ENCODE measurements at places on chromosomes 12 and 14. TPM values are rescaled to one million over a fixed set of nuclear protein-coding genes. Genes with fewer than 3 reads are reported as not detected.

DNA sequence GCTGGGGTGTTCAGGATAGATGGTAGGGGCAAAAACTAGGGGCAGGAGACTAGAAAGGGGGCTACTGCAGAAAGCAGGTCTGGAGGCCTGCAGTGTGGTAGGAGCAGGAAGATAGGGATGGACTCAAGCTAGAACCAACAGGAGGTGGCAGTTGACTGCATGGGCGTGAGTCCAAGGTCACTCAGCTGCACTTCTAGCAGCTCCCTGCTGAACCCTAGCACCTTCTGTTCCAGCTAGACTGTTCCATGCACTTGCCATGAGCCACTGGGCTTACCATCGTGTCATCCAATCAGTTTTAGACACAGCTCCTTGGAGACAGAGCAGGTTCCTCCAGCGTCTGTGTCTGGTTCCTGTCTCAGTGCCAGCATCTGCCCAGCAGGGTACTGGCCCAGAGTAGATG, 11.3 kb upstream of the KRT8 start:
- H3K4me1 ChIP-seq, result no peaks in the 10 kb centered on the region
- no peaks in the 10 kb centered on the region for H3K36me3 ChIP-seq
- H3K4me3 ChIP-seq, result no peak overlapping the region
- H3K27ac ChIP-seq, result no peak overlapping the region
- peaks cover 3% of the 10 kb centered on the region for H3K27me3 ChIP-seq
- DNase-seq, result peak; percentile 25

DNA sequence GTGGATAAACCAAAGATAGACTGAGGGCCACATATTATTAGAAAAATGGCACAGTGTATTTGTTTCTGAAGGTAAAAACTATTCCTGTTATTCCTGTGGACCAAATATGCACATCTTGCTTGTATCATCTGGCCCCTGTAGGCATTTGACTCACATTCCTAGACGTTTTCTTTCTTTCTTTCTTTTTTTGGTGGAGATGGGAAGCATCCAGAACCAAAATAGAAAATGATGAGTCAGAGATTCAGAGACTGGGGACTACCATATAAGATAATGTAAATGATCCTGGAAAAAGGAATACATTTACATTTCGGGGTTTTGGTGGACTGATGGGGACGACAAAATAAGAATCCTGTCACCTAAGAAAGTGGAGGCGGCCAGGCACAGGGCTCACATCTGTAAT, 24.2 kb downstream of the TRIM9 start:
- DNase-seq, result no peak
- no peaks in the 10 kb centered on the region for H3K4me1 ChIP-seq
- peaks cover 23% of the 10 kb centered on the region for H3K27me3 ChIP-seq
- H3K4me3 ChIP-seq, result no peak overlapping the region

- H3K4me1 ChIP-seq, result peaks cover 26% of the 10 kb centered on the region
- no peak overlapping the region for H3K4me3 ChIP-seq
- DNase-seq, result peak; percentile 96
- H3K27me3 ChIP-seq, result no peaks in the 10 kb centered on the region
- peak overlapping the region; percentile 24 for H3K27ac ChIP-seq
Observed at GRCh38 chr14:77988970-77989369, 181.2 kb upstream of the NRXN3 start.

- no peak for DNase-seq
- no peaks in the 10 kb centered on the region for H3K36me3 ChIP-seq
- H3K27me3 ChIP-seq, result no peaks in the 10 kb centered on the region
- H3K27ac ChIP-seq, result peak overlapping the region; percentile 94
- peak overlapping the region; percentile 12 for H3K4me3 ChIP-seq
Observed at GRCh38 chr14:52125885-52126284, 57.0 kb upstream of the NID2 start.

DNA sequence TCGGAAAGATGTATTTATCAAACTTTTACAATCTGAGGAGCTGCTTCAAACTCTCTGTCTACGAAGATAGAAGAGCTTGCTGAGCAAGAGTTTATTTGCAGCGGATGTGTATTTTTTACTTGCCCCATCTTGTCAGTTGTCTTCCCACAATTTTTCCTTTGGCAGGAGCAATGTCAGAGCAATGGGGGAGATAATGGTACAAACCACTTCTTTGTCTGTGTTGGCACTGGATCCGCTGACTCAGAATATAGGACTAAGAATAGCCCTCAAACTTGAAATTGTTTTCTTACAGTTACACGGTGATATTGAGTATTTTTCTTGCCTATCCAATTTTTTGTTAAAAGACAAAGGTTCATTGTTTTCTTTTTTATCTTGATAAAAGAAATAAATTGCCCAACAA, 27.6 kb downstream of the HELB start:
- DNase-seq, result peak; percentile 90
- H3K4me3 ChIP-seq, result no peak overlapping the region
- no peaks in the 10 kb centered on the region for H3K27me3 ChIP-seq

DNA sequence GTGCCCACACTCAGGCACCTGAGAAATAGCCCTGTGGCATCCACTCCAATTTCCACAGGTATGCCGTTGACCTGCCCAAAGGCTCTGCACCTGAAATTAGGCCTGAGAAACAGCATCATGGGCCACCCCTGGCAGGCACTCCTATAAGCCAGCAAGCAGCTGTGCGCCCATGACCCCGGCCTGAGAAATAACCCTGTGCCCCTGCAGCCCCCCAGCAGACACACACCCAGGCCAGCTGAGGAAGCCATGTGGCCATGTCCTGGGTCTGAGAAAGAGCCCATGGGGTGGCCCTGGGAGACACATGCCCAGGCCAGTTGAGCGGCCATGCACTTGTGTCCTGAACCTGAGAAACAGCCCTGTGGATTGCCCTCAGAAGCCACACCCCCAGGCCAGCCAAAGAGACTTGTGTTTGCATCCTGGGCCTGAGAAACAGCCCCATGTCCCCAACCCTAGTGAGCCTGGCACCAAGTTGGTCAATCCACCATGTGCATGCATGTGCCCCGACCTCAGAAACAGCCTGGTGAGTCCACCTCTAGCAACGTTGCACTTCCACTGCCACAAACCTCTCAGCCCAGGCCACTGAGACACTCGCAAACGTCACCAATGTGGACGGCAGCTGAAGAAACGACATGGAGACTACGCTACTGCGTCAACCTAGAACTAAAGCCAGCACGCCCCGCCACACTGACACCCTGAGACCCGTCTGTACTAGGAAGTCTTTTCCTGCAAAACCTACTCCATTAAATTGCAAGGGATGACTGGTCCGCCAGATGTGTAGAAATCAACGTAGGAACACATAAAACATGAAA, 411.9 kb downstream of the TMEM121 start:
- no peak overlapping the region for H3K4me3 ChIP-seq
- DNase-seq, result no peak
- H3K4me1 ChIP-seq, result no peaks in the 10 kb centered on the region
- H3K27me3 ChIP-seq, result no peaks in the 10 kb centered on the region

- no peak for DNase-seq
- H3K27me3 ChIP-seq, result no peaks in the 10 kb centered on the region
- H3K4me1 ChIP-seq, result peaks cover 22% of the 10 kb centered on the region
- H3K4me3 ChIP-seq, result no peak overlapping the region
- no peaks in the 10 kb centered on the region for H3K36me3 ChIP-seq
Observed at GRCh38 chr14:56008150-56008549, 110.1 kb upstream of the PELI2 start.

- no peak overlapping the region for H3K27ac ChIP-seq
- no peaks in the 10 kb centered on the region for H3K27me3 ChIP-seq
- DNase-seq, result no peak
- H3K36me3 ChIP-seq, result no peaks in the 10 kb centered on the region
Observed at GRCh38 chr12:17060260-17060659, 454.3 kb upstream of the LMO3 start.

DNA sequence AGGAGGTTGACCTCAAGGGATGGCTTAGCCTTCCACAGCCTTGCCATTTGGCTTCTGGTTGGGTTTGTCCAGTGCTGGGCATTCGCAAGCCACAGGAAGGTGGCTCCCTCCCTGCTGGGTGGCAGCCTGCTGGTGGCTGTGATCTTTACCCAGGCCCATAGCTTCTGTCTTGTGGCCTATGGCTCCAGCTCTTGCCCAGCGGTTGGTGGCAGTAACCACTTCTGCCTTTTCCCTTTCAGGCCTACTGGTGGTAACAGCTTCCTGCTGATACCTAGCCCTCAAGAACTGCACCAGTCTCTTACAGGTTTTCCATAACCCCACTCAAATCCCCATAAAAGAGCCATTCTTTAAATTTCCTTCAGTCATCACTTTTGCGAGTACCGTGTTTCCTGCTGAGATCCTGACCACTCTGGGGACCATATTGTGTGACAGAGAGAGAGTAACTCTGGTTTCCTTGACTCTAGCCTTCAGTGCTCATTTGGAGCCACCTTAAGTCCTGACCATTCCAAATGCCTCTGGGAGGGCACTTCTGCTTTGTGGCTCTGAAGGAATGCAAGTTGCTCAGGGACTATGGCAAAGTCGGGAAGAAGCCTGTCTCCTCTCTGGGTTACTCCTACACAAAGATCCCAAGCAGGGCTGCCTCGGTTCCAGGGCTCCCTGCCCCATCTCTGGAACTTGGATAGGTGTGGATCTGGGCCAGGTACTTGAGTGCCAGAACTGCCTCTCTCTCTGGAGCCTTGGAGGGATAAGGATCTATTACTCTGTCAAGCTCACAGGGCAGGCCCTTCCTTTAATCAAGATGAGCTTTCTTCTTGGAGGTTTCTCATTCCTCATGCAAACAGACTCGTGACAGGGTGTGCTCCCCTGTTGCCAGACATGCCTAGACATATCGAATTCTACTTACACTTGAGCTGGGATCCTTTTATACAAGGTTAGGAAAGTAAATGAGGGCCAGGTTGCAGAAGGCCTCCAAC, 2.9 kb upstream of the NYNRIN start:
- DNase-seq, result no peak
- no peak overlapping the region for H3K4me3 ChIP-seq
- peaks cover 21% of the 10 kb centered on the region for H3K4me1 ChIP-seq
- no peaks in the 10 kb centered on the region for H3K27me3 ChIP-seq

- H3K4me1 ChIP-seq, result peaks cover 15% of the 10 kb centered on the region
- no peak for DNase-seq
- H3K27ac ChIP-seq, result peak overlapping the region; percentile 90
- peak overlapping the region; percentile 98 for H3K4me3 ChIP-seq
- no peaks in the 10 kb centered on the region for H3K36me3 ChIP-seq
Observed at GRCh38 chr12:76764856-76765255, 941 bp downstream of the ZDHHC17 start.

GRCh38 chr12:130463275-130463658, 125.6 kb downstream of the PIWIL1 start:
- no peak overlapping the region for H3K4me3 ChIP-seq
- no peaks in the 10 kb centered on the region for H3K36me3 ChIP-seq
- no peak overlapping the region for H3K27ac ChIP-seq

DNA sequence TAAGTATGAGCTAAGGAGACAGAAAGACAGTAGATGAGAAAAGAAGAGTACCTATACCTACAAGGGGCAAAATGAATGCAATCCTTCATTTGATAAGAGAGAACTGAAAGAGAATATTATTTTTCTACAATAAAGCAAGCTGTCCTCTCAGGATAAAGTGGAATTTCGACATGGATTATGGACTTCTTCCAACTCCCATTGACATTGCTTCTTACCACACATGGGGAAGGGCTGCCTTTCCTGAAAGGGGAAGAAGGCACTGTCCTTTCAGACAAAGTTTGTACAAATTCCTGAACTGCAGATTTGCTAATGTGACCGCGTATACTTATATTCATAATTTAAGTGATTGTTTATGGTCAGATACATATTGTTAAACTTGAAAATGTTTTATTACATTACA, 4.3 kb upstream of the HEBP1 start:
- DNase-seq, result no peak
- no peaks in the 10 kb centered on the region for H3K36me3 ChIP-seq
- H3K27ac ChIP-seq, result no peak overlapping the region
- no peaks in the 10 kb centered on the region for H3K27me3 ChIP-seq

DNA sequence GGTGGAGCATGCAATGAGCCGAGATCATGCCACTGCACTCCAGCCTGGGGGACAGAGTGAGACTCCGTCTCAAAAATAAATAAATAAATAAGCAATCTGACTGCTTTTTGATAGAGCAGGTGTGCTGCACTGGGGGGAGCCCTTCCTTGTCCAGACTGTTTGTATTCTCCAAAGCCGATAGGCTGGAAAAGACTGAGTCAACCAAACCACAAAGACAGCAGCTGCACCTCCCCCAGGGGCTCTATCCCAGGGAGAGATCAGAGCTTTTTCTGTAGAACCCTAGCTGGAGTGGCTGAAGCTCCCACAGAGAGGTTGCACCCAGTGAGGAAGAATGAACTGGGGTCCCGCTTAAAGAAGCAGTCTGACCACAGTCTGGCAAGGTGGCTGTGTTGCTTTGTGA, 45.8 kb upstream of the LALBA start:
- DNase-seq, result no peak
- H3K27ac ChIP-seq, result no peak overlapping the region
- no peak overlapping the region for H3K4me3 ChIP-seq
- H3K4me1 ChIP-seq, result no peaks in the 10 kb centered on the region
- no peaks in the 10 kb centered on the region for H3K27me3 ChIP-seq
- H3K36me3 ChIP-seq, result no peaks in the 10 kb centered on the region

The MYO1H gene
- total RNA-seq, result not detected

The DTX1 gene
- under 0.01 TPM for total RNA-seq

The OR4E2 gene
- not detected for total RNA-seq

The BMP4 gene
- 6.8 TPM for total RNA-seq

The WNT5B gene
- 59.0 TPM for total RNA-seq

The FAM177A1 gene
- 34.2 TPM for total RNA-seq

The EGLN3 gene
- 0.29 TPM for total RNA-seq
